LNCaP clone FGC (cell line): ENCODE measurements at places on chromosomes 5 and 9.

DNA sequence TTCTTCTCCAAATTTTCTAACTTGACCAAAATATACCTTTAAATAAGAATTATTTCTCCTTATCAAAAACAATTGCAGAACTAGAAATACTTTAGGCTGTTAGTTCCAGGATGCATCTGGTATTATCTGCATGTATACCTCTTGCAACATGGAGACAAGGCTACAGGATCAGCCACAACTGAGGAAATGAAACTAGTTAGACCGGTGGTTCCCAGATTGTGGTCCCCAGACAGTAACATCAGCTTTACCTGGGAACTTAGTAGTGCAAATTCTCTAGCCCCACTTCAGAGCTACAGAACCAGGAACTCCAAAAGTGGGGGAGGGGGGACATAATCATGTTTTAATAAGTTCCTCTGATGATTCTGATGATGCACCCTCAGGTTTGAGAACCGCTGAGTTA lies 61.6 kb upstream of the C9orf72 start:
- DNase-seq, result no peak

- DNase-seq, result no peak
Observed at GRCh38 chr9:110111868-110112267, 96.1 kb downstream of the C9orf152 start.

DNA sequence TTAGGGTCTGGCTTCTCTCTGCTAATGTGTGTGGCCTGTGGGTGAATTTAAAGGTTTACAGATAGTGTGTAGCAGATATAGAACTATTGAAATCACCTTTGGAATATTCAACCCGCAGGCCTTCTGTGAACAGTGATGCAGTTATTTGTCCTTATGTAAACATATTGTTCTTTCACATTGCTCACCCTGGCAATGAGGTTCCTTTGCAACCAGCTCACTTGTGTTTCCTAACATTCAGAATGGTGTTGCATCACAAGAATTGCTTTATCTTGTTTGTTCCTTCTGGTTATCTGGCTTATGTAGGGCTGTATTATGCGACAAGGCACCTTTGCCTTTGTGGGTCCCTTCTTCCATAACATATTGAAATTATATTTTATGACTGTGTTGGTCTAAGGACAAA lies 370.3 kb downstream of the NNT start:
- DNase-seq, result no peak

GRCh38 chr5:93355691-93356090 lies 225.3 kb downstream of the NR2F1-AS1 start:
- no peak for DNase-seq

- DNase-seq, result peak; percentile 11
Observed at GRCh38 chr9:86405926-86406325, 51.7 kb upstream of the TUT7 start.

DNA sequence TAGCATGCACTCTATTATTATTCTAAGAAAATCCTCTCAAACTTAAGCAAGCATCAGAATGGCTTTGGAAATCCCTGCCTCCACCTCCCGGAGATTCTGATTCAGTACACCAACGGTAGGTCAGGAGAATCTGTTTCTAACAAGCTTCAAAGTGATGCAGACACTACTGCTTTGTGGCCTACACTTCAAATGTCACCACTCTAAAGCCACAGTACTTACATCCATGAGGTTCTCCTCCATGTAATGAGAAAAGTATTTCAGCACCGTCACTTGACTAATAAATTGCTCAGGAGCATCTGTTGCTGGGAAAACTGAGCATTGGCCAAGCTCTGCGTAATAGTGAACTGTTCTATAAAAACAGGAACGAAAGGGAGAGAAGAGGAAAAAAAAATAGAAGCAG lies 4.8 kb downstream of the PLK2 start:
- no peak for DNase-seq

GRCh38 chr9:86965636-86966395 lies 18.5 kb upstream of the GAS1 start:
- DNase-seq, result no peak

GRCh38 chr9:115164511-115164974 lies 46.6 kb upstream of the TNC start:
- no peak for DNase-seq

GRCh38 chr5:80277191-80277590 lies 21.3 kb upstream of the SERINC5 start:
- no peak for DNase-seq

DNA sequence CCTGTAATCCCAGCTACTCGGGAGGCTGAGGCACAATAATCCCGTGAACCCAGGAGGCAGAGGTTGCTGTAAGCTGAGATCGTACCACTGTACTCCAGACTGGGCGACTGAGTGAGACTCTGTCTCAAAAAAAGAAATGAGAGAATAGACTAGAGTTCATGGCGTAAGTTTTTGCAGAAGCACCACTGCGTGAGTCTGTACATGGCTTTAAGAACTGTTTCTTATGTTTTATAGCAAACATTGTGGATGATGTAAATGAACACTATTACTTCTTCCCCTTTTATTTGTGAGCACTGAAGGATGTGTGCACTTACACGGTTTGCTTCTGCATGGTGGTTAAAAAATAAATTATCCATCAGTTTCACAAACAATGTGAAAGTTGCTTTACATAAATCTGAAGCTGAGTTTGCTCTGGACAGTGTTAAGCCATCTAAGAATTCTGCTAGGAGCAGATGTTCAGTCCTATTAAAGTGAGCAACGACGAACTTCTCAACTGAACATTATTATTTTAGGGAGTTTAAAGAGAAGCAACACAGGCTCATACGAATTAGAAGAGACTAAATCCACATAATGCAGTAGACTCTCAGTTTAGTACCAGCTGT lies 52.5 kb downstream of the ZFAND5 start:
- DNase-seq, result no peak
